ENCODE measurements at places on chromosomes 1 and 21. TPM values are rescaled to one million over a fixed set of nuclear protein-coding genes. Genes with fewer than 3 reads are reported as not detected.

LRRC38 gene
- not detected for total RNA-seq

NOS1AP gene
- total RNA-seq, result 0.09 TPM

- peaks cover 6% of the 10 kb centered on the region for H3K36me3 ChIP-seq
- H3K27me3 ChIP-seq, result no peaks in the 10 kb centered on the region
- no peaks in the 10 kb centered on the region for H3K4me1 ChIP-seq
- no peak overlapping the region for H3K27ac ChIP-seq
These were observed 49.8 kb upstream of the RCC1 start for GRCh38 chr1:28456078-28456477.

DNA sequence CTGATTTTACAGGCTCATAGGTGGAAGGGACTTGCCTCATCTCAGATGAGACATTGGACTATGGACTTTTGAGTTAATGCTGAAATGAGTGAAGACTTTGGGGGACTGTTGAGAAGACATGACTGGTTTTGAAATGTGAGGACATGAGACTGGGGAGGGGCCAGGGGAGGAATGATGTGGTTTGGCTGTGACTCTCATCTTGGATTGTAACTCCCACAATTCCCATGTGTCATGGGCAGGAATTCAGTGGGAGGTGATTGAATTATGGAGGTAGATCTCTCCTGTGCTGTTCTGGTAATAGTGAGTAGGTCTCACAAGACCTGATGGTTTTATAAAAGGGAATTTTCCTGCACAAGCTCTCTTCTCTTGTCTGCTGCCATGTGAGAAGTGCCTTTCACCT is 20.8 kb downstream of the SCYL3 start:
- H3K27ac ChIP-seq, result no peak overlapping the region
- no peak for DNase-seq
- H3K4me3 ChIP-seq, result no peak overlapping the region
- no peaks in the 10 kb centered on the region for H3K4me1 ChIP-seq

Measured in natural killer cell (primary cell).